ENCODE measurements at places on chromosomes 16 and 17.

GRCh38 chr17:66957343-66957742 lies 7.2 kb upstream of the CACNG4 start:
- no peak for DNase-seq

- no peak for DNase-seq
Observed at GRCh38 chr17:57357392-57357784, 101.1 kb downstream of the MSI2 start.

DNA sequence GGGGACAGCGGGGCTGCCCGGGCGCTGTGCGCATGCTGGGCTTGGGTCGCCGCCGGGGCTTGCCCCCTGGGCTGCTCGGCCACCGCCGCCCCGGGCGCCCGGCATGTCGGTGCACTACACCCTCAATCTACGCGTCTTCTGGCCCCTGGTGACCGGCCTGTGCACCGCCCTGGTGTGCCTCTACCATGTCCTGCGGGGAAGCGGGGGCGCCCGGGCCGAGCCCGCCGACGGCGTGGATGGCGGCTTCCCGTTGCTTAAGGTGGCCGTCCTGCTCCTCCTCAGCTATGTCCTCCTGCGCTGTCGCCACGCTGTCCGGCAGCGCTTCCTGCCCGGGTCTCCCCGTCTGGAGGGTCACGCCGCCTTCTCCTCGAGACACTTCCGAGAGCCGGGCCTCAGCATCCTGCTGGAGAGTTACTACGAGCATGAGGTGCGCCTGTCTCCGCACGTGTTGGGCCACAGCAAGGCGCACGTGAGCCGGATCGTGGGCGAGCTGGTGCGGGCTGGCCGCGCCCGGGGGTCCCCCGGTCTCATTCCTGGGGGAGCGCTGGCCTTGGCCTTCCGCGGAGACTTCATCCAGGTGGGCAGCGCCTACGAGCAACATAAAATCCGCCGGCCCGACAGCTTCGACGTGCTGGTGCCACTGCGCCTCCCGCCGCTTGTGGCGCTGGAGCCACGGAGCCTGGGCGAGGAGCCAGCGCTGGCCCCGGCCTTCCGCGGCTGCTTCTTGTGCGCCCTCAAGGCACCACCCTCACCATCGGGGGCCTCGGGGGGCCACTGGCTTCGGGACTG lies 789 bp downstream of the ITPRIPL2 start:
- peak; percentile 27 for DNase-seq

- DNase-seq, result no peak
Observed at GRCh38 chr17:5043524-5043923, 8.3 kb upstream of the SLC52A1 start.

- peak; percentile 35 for DNase-seq
Observed at GRCh38 chr17:71085238-71086033, 916.1 kb downstream of the KCNJ2 start.

- peak; percentile 60 for DNase-seq
Observed at GRCh38 chr17:50944054-50944901, 78.1 kb upstream of the TOB1 start.

GRCh38 chr16:54921206-54921824 lies 9.3 kb upstream of the IRX5 start:
- no peak for DNase-seq

- DNase-seq, result no peak
Observed at GRCh38 chr16:74143171-74143570, 153.4 kb upstream of the PSMD7 start.

- DNase-seq, result no peak
Observed at GRCh38 chr16:81752225-81752875, 26.7 kb upstream of the PLCG2 start.

GRCh38 chr17:47981462-47981861 lies 10.5 kb downstream of the CDK5RAP3 start:
- DNase-seq, result no peak

DNA sequence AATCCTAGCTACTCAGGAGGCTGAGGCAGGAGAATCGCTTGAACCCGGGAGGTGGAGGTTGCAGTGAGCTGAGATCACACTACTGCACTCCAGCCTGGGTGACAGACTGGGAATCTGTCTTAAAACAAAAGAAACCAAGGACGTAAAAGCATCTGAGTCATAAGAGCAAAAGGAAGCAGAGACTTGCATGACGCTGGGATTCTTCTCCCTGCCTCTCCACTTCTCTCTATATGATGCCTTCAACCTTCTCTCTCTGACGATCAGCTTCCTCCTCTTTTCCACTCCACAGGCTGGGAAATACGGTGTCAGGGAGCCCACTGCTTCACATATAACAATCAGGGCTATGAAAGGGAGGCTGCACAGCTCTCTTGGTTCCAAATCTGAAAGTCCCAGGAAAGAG lies 43.2 kb upstream of the CCL1 start:
- DNase-seq, result no peak

DNA sequence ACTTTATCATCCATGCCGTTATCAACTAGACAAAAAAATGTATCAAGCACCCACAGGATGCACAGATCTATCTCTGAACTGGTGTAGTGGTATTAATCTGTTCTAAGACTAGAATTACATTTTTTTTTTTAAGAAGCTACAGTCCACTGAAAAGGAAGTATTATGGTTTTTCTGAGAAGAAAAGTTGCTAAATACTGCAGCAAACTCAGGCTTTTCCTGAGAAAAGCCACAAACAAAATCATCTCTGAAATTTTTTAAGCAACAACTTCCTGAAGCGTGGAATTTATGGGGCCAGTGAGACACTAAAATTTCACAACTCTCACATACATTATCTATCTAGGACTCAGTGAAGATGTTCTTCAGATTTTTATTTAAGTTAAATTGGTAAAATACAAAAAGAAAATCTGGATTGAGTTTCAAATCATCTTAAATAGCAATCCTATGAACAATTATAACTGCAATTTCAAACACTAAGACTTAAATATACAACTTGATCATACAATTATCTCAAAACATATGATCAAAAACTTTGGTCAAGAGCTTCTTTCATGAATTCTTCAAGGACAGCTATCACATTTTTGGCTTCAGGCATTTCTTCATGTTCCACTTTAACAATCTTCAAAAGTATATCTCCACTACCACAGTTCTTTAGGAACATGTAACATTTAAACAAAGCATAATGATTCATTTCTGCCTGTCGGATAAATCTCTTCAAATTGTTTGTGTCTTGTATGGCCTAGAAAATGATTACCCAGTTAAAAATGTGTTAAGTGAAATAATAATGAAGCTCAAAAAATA lies 10.5 kb downstream of the C17orf75 start:
- no peak for DNase-seq

GRCh38 chr16:30951750-30952149 lies 2.9 kb downstream of the ORAI3 start:
- DNase-seq, result no peak

GRCh38 chr16:53817117-53817755 lies 113.3 kb downstream of the FTO start:
- DNase-seq, result no peak

GRCh38 chr16:65769776-65770438 lies 596.6 kb upstream of the CDH5 start:
- DNase-seq, result no peak

DNA sequence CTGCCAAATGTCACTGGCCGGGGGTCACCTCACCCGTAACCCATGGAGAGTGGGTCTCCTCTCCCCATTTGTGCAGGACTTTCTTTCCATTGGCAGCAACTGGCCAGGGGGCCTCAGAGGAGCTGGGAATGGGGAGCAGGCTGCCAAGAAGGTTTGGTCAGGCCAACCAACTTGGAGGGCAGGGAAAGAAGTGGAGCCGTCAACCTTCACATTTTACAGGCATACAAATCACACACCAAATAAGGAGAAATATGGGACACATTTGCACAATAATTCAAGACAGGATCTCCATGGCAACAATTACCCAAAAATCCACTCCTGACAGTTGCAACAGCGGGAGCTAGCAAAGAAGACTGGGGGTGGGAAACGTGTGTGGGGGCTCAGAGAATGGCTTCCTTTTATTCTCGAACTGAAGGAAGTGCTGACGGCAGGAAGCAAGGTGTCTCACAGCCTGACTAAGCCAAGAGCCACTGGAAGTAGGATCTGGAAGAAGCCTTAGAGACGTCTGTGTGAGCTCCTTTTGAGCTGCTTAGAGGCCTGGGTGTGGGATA lies 20.9 kb downstream of the RPRML start:
- DNase-seq, result no peak

DNA sequence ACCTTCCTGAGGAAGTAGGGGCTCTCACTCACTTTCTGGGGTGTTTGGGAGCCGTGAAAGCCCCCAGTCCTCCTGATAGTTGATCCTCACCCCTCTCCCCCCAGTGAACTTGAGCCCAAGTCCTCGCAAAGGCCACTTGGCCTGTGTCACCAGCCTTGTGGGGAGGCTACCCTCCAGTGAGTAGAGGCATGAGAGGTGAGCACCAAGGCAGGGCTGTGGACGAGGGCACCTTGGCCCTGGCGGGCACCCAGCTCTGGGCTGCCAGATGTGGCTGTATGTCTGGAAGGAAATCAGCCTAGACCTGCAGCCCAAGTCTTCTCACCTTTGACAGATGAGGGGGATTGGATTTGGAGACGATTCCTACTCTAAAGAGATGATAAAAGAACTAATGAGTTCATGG lies 3.1 kb downstream of the TTYH2 start:
- DNase-seq, result no peak

- DNase-seq, result no peak
Observed at GRCh38 chr17:74426551-74427047, 5.3 kb upstream of the GPRC5C start.

DNA sequence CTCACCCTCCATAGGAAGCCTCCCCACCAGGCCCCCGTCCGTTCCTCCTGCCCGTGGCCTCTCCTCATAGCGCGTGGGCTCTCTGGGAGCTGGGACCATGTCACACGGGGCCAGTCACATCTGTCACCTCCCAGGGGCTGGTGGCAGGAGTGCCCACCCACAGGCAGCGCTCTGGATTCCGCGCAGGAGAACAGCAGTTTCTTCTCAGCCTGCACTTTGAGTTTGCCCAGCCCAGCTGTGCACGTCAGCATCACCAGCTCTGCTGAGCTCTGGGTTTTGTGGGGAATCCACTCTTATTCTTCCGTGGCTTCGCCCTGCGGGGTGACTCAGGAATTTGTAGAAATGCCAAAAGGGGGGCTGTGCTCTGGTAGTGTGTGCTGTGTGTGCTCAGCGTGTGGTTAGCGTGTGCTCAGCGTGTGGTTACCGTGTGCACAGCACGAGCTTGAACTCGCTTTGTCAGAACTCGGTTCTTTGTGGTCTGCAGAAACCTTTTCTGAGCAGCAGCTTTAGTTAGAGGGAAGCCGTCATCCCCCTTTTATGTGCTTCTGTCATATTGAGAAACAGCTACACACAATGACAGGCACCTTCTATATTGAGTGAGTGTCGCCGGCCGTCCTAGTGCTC lies 3.2 kb downstream of the ACSF3 start:
- DNase-seq, result no peak

DNA sequence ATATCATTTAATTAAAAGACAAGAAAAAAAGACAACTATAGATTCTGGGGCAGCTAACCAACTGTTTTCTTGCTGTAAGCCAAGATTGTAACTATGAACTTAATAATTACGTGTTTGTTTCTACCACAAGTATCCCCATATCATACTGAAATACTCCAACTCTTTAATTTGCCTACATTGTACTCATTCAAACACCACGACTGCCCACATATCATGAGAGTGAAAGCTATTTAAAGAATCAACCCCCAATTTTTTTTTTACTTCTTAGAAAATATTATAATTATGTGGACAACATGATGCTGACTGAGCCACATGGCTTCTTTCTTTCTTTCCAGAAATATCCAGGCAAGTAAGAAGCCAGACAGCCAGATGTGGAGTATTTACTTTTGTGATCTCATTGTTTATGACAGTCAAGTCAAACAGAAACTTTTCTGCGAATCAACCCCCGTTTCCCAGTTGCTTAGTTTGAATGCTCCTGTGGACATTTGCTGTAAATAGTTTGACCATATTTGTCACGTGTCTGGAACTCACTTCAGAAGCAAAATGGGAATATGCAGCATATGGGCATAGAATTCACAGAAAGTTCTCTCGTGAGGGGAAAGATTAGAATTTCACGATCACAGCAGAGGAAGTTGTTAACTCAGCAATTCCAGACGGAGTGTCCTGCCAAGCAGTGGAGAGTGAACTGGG lies 126.8 kb upstream of the PSMD7 start:
- no peak for DNase-seq

DNA sequence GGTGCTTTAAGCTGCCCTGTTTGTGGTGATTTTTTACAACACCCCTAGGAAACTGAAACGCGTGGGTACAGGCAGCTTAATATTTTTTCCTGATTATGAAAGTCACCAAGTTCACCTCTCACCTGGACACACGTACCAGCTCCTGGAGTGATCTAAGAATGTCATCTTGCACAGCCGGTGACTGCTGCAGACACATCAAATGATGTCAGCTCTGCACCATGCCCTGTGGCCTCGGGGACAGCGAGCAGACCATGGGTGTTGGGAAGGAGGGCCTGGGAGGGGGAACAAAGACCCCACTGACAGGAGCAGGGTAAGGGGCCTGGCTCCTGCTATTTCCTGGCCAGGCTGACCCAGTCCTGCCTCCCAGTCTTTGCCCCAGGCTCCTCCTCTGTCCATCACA lies 272.7 kb downstream of the PARN start:
- DNase-seq, result no peak

- DNase-seq, result no peak
Observed at GRCh38 chr17:42848093-42848492, 2.9 kb upstream of the AOC3 start.

DNA sequence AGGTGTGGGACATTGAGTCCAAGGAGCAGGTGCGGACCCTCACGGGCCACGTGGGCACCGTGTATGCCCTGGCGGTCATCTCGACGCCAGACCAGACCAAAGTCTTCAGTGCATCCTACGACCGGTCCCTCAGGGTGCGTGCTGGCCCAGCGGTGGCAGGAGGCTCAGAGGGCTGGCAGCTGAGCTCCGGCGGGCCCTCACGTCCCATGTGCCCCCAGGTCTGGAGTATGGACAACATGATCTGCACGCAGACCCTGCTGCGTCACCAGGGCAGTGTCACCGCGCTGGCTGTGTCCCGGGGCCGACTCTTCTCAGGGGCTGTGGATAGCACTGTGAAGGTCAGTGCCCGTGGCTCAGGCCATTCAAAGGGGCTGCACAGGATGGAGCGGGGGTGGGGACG lies 20.4 kb downstream of the CASKIN1 start:
- no peak for DNase-seq

GRCh38 chr17:9299695-9300094 lies 275.9 kb downstream of the STX8 start:
- no peak for DNase-seq

- DNase-seq, result no peak
Observed at GRCh38 chr16:60748366-60748765, 1287.9 kb downstream of the CDH8 start.

GRCh38 chr17:40671282-40671681 lies 6.3 kb upstream of the KRT222 start:
- DNase-seq, result no peak

GRCh38 chr17:13268791-13269595 lies 251.2 kb upstream of the ELAC2 start:
- no peak for DNase-seq

- no peak for DNase-seq
Observed at GRCh38 chr16:80147026-80147655, 393.7 kb upstream of the DYNLRB2 start.

GRCh38 chr16:80664226-80664625 lies 123.4 kb downstream of the DYNLRB2 start:
- no peak for DNase-seq
